ENCODE measurements at places on chromosomes 1 and 21.

GRCh38 chr21:44304011-44304616 is 4.3 kb downstream of the PFKL start:
- no peak for DNase-seq

DNA sequence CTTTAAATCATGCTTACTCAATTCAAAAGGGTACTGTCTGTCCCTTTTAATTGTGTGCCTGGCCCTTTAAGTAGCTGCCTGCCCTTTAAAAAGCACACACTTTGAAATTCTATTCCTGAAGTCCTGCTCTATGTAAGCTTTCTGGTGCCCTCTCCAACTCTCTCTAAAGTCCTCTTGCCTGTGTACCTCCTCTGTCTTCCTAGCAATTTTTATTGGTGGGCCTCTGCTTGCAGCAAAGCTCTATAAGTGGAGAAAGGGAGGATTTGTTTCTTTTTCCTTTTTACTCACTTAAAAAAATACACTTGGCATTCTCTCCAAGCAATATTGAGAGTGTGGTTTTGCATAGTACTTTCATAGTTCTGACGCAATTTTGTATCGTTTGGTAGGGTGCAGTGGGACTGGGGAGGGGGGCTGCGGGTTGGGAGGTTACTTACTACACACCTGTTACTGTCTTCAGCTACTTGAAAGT is 135.4 kb downstream of the LMO4 start:
- no peak for DNase-seq

DNA sequence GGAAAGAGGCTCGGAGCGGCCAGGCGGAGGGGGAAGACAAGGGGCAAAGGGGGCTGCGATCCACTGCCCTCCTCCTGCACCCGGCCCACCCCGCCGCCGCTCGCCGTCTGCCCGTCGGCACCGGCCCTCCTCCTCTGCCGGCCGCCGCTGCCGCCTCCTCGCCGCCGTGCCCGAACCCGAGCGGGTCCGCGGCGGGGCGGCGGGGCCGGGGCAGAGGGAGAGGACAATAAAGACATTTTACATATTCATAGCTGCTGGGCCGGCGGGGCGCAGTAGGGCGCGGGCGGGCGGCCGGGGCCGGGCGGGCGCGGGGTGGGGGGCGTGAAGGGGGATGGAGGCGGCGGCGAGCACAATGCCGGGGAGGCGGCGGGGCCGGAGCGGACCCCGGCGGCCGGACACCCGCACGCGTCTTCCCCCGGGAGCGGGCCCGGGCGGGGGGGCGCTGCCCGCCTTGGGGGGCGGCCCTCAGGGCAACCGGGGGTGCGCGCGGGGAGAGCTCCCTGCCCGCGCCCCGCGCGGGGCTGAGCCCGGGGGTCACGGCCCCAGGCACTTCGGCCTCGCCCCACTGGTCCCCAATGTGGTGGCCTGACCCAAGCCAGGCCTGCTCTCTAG is 546 bp downstream of the POU2F1 start:
- peak; percentile 31 for DNase-seq

- DNase-seq = no peak
Observed at GRCh38 chr1:57503337-57503736, 79.5 kb upstream of the DAB1 start.

DNA sequence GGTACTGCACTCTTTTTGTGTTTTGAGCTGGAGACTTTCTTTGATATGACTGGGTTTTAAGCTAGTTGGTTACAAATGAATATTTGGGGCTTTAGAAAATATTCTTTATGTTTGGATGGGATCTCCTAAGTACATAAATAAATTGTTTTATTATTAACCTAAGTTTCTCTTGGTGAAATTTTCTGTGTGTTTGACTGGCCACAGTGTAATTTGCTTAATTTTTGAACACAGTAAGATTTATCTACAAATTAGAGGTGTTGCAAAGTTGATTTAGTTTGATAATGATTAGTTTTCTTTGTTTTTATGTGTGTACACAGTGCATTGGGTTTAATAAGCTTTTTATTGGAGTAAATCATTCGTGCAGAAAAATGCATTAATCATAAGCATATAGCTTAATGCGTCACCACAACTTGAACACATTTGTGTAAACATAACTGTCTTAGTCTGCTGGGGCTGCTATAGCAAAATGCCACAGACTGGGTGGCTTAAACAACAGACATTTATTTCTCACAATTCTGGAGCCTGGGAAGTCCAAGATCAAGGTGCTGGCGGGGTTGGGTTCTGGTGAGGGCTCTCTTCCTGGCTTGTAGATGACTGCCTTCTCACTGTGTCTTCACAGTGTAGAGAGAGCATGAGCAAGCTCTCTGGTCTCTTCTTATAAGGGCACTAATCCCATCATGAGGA is 17.4 kb upstream of the SLC6A9 start:
- DNase-seq = no peak

DNA sequence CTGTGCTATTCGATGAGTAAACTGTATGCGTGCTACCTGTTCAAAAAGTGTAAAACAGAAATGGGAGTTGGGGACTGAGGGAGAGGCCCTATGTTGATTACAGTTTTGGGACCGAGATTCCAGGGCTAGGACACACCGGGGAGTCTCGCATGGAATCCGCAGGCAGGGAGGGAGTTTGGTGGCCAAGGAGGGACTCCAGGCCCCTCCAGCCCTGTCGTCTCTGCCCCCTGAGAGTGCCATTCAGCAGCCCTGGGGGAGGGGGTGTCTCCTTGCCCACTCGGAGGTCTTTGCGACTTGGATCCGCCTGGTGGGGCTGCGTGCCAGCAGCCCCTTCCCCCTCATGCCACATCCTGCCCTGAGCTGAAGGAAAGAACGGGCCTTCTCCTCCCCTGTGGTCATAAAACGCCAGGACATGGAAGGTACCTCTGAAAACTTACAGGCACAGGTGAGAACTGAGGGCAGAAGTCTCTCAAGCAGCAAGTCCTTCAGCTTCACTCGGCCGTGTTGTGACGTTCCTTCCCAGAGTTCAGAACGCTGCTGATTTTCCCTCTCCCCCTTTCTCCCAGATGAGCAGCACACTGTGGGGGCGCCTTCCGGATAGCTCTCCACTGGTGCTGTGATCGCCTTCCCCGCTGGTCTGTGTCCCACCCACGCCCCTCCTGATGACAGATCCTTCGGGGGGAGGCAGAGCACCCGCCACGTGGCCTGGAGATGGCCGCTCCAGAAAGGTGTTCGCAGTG is 141.4 kb downstream of the PEX14 start:
- DNase-seq = no peak

DNA sequence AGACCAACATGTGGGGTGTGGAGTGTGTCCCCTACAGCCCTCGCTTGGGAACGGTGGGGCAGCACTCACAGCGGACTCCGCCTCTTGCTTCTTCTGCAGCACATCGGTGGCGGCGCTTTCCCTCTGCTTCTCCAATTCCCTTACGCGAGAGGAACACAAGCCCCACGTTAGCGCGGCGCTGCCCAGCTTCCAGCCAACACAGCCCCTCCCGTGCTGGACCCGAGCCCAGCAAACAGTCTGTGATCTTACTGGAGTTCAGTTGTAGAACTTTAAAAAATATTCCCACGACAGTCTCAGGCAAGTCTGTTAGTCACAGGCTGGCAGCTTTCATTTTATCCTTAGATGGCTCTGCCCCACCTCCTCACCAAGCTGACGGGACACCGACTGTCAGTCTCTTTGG is 13.6 kb downstream of the THAP3 start:
- DNase-seq = no peak

GRCh38 chr1:7400566-7400965 is 370.5 kb upstream of the VAMP3 start:
- no peak for DNase-seq

GRCh38 chr1:148354284-148354912 is 128.7 kb downstream of the PPIAL4G start:
- DNase-seq = no peak

DNA sequence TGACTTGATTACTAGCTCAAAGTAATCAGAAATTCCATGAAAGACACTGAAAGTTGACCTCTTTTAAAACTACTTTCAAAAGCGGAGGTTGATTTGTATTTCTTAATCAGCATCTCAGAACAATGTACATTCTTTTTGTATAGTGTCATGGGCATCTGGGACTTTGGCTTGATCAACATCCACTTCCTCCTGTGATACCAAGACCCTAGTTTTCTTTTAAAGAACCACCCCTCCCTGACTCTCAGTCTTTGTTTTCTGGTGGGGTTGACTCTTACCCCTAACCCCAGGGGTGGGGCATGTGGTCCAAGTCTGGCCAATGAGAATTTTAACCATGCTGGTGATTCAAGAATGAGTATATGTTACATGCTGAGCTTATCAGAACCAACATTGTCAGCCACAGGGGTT is 21.7 kb upstream of the IRF2BP2 start:
- no peak for DNase-seq

- DNase-seq = peak; percentile 23
Observed at GRCh38 chr1:45326627-45327623, at the start of gene HPDL. HPDL (plus strand) TSS chr1:45326895; CDS start chr1:45327149, 254 bp downstream.

DNA sequence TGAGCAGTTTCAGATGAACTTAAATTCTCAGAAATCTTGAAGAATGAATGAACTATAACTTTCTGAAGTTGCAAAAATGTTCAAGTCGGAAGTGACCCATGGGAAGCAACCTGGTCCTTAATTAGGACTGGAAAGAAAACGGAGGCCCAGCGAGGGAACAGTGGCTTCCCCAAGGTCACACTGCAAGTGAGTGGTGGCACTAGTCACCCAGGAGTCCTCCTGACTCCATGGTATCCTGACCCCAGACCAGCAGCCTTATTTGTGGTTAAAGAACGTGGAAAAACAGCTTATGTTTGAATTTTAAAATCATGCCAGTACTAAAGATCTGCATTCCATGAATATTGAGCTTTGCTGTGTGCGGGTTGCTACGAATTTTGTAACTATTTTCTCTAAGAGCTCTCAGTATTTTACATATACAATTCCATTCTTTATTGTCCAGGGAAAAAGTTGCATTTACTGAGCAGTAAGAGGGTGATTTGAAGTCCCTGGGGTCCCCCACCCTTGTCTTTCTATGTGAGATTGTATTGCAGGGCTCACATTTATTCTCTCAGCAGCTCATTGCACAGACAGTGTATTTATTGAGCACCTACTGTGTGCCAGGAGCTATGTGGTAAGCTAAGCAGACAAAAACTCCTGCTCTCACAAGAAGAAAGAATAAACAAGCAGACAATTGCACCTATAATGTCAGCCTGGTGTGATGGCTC is 61.6 kb upstream of the ATP5PO start:
- DNase-seq = no peak

DNA sequence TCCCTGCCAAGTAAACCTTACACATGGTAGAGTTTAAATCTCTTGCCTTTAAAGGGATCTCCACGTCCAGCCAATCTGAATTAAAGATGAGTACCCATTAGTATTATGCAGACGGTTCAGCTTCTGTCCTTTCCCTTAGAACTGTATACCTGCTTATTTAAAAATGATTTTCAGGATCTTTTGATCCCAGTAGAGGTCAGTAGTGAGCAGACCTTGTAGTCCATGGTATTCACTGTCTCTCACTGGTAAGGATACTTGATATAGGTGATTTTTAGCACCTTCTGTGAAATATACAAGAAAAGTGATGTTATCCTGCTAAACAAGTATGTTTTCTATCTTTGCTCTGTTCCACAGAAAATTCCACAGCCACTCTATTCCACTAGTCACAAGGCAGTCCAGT is 1211.6 kb upstream of the ADGRL4 start:
- DNase-seq = no peak

- no peak for DNase-seq
Observed at GRCh38 chr1:42014823-42015222, 96.1 kb upstream of the HIVEP3 start.

GRCh38 chr1:53593758-53594380 is 134.7 kb downstream of the DMRTB1 start:
- DNase-seq = no peak

DNA sequence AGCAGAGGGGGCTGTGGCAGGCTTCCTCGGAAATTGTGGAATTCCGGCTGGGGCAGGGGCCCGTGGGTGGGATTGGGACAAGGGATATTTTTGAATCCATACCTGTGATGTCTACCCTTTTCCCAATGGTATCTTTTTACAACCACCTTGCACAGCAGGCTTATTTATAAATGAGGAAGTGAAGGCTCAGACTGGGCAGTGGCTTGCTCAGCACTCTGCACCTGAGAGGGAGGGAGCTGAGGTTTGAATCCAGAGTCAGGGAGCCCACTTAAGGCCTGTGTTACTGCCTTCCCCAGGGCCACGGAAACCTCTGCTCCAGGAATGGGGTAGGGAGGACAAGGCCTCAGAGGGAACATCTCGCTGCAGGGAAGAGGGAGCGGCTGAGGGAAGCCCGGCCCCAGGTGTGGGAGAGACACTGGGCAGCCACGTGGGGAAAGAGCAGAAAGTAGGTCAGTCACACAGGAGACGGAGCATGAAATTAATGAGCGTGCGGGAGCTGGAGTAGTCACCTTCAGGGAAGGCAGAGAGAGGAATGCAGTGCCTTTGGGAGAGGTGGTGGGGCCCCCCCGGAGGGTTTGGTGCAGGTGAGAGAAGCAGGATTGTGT is 35.4 kb upstream of the SCMH1 start:
- DNase-seq = no peak

DNA sequence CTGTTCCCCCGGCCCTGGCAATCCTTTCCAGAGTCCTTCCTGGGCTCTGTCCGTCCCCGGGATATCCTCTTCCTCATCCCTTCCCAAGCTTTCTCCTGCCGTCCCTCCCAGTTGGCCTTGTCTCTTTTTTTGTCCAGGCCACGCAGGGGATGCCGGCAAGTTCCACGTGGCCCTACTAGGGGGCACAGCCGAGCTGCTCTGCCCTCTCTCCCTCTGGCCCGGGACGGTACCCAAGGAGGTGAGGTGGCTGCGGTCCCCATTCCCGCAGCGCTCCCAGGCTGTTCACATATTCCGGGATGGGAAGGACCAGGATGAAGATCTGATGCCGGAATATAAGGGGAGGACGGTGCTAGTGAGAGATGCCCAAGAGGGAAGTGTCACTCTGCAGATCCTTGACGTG is 13.4 kb upstream of the SVBP start:
- no peak for DNase-seq

- no peak for DNase-seq
Observed at GRCh38 chr1:1777583-1777899, 729 bp downstream of the NADK start.

DNA sequence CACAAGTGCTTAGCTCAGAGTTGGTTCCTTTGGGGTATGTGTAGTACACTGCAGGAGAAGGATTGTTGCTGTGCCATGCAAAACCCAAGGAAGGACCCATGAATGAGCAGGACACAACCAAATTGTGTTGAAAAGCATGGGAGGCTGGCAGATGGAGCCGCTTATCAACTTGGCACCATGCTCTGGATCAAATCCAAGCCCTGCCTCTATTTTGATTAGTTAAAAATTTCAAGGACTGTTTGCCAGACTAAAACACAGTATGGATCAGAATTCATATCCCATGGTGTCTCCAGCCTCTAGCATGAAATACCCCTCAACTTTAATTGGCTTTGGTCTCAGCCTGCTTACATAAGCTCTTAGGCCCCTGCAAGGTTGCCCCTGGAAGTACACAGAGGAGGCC is 27.8 kb downstream of the CCDC185 start:
- DNase-seq = no peak

- no peak for DNase-seq
Observed at GRCh38 chr21:35838987-35839763, 221.2 kb downstream of the SETD4 start.

GRCh38 chr21:41801321-41802197 is 34.7 kb upstream of the RIPK4 start:
- DNase-seq = no peak

Measured in effector CD4-positive, alpha-beta T cell (primary cell).